ENCODE measurements at places on chromosomes 12 and 14.

- no peak for DNase-seq
These were observed 331.2 kb downstream of the SLC16A7 start for GRCh38 chr12:59927032-59927431.

DNA sequence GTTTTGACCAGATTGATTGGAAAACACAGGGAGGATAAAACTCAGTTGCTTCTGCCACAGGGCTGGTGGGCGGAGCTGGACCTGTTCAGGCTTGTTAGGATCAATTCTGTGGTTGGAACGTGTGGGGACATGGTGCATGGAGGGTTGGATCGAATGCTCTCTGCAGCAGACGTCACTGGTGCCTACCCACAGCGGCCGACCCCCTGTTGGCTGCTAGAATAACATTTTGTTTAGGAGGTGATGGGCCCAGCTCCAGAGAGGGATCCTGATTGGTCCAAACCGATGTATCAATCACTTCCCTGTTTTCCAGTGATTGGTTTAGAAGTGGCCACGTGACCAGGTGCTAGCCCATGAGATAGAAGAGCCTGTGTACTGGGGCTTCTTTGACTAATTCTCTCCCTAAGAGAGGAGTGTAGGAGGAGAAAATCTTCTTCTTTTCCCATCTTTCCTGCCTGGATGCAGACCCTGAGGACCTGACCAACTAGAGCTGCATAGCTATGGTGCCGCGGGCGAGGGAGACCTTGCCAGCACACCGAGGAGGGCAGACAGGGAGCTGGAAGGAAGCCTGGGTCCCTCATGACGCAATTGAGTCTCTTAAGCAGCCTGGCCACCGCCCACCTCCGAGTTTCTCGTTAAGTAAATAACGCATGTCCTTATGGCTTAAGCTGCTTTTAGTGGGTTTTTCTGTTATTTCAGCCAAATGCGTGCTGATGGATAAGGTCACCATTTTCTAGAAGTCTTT, 163.5 kb downstream of the AACS start:
- DNase-seq: no peak

- DNase-seq: no peak
These were observed 11.7 kb upstream of the CREBL2 start for GRCh38 chr12:12599750-12600643.

DNA sequence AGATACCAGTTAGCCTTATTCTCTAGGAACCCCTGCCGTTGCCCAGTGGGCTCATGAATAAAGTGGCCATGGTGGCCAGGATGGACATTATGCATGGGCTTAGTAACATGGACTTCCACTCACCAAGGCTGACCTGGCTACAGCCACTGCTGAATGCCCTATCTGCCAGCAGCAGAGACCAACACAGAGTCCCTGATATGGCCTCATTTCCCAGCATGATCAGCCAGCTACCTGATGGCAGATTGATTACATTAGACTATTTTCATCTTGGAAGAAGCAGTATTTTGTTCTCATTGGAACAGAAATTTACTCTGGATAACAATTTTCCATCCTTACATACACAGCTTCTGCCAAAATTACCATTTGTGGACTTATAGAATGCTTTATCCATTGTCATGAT, 16.2 kb upstream of the LPCAT3 start:
- DNase-seq: no peak

DNA sequence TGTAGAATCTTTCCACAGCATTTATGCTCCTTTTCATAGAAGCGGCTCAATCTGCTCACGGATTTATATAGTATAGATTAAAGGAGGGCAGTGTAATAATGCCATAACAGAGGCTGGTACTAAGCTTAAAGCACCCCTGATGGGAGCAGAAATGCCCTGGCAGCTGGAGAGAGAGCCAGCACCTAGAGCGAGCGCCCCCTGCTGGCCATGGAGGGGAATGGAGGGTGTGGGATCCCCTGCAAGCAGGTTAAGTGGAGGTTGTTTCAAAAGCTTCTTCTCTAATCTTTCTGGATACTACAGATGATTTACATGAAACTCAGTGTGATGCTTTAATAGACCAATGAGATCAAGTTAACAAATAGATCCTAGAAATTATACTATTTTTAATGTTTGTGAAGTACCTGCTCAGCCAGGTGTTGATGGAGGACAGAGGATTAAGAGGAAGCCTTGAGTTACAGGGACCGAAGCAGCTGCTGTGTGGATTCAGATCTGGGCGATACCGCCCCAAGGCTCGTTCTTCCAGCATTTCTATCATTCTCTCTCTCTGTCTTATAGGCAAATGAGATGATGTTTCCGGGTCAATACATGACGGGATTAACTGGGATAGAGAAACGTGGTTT, 1519.3 kb upstream of the TMEM132C start:
- DNase-seq: peak; percentile 39

- peak; percentile 48 for DNase-seq
These were observed 144.3 kb upstream of the GSC start for GRCh38 chr14:94914191-94914590.

- no peak for DNase-seq
These were observed 2.3 kb downstream of the TBX5 start for GRCh38 chr12:114403690-114404066.

DNA sequence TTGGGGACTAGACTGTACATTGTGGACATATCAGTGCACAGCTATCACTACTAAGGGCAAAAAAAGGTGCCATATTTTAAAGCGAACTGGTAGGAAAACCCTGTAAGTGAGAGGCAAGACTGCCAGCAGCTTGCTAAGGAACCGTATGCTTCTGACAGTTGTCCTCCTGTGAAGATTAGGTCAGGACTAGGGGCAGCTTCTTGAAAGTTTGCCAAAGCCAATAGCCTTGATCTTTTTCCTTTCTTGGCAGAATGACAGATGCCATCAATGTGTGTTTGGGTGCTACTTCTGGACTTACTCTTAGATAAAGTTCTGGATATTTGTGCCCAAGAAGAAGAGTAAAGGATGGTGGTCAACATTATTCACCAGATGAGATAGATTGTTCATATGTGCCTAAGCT, 7.4 kb downstream of the DAAM1 start:
- no peak for DNase-seq

- no peak for DNase-seq
These were observed 350.8 kb downstream of the RPL10L start for GRCh38 chr14:46300765-46301164.

- no peak for DNase-seq
These were observed 34.7 kb upstream of the YY1 start for GRCh38 chr14:100203962-100204834.

DNA sequence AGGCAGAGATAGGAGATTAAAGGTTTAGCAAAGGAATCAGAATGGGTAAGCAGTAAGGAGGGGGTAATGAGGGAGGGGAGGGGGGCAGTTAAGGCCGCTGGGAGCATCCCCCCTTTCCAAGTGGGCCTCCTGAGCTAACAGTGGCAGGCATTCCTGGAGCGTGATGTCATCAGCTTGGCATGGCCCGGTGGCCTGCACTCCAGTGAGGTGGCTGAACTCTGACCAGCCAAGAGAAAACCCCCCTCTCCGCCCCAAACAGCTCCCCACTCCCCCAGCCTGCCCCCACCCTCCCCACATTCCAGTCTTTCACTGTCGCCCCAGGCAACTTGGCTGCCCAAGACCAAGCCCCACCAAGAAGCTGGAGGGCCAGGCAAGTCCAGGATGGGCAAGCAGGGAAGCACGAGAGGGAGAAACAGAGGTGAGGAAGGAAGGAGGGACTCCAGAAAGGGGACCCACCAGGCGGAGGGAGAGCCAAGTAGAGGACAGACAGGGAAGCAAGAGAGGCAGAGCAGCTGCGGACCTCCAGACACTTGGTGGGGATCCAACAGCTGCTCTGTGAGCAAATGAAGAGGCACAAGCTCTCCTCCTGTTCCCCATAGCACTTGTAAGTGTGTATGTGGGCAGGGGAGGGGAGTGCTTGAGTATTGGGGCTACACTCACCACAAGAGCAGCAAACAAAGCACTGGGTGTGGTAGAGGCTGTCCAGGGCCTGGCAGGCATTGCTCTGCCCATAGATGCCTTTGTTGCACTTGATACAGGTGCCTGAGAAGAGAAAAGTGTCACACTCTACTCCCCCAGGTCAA, 4.5 kb downstream of the AJUBA start:
- peak; percentile 52 for DNase-seq

- no peak for DNase-seq
These were observed 497.4 kb downstream of the NPAS3 start for GRCh38 chr14:33435911-33436689.

GRCh38 chr12:43896496-43896895, 60.6 kb downstream of the TMEM117 start:
- DNase-seq: no peak

GRCh38 chr14:85344847-85345570, 184.9 kb upstream of the FLRT2 start:
- DNase-seq: no peak

DNA sequence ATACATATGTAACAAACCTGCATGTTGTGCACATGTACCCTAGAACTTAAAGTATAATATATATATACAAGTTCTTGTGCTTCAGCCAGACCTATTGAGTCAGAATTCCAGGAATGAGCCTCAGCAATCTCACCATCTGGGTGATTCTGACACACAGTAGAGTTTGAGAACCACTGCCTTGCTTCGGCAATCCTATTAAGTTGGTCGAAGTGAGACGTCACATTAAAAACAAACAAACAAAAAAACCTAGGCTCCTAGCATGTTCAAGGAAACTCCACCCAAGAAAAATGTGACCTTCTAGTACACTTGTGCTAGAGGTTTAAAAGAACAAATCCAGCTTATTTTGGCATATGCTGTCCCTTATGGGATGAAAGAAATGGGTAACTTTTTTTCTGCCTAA, 115.8 kb downstream of the SINHCAF start:
- no peak for DNase-seq

DNA sequence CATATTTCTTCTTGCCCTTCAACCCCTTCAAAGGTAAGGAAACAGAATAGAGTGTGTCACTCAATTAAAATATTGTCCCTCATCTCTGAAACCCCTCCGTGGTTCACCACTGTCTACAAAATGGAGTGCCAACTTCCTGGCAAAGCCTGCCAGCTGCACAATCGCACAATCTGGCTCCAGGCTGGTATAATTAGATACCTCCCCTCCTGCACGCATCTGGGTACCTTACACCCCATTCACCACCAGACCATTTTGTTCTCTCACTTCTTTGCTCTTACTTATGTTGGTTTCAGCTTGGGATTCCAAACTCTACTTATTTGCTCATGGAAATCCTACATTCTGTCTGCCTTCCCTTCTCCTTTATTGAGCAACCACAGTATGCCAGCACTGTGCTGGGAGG, 314.9 kb downstream of the NUAK1 start:
- no peak for DNase-seq

GRCh38 chr12:89185889-89186288, 166.4 kb downstream of the DUSP6 start:
- no peak for DNase-seq

All from transverse colon (tissue), 4 donors.